ENCODE measurements at places on chromosomes 2 and 18.

- DNase-seq, result peak; percentile 45
Measured at GRCh38 chr2:219475697-219476651, 22.7 kb upstream of the GMPPA start.

- DNase-seq, result no peak
Measured at GRCh38 chr2:233966388-233966787, 49.2 kb downstream of the TRPM8 start.

DNA sequence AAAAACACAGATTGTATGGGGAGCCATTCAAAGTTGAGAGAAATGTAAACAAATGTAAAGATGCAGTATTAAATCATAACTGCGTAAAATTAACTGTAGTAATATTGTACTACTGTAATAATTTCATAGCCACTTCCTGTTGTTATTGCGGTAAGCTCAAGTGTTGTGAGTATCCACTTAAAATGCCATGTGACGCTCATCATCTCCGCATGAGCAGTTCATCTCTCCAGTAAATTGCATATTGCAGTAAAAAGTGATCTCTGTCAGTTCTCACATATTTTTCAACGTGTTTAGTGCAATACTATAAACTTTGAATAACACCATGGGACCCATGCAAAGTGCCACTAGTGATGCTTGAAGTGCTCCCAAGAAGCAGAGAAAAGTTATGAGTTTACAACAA lies 41.8 kb upstream of the SP3 start:
- no peak for DNase-seq

- no peak for DNase-seq
Measured at GRCh38 chr2:100119235-100119634, 23.2 kb downstream of the AFF3 start.

- no peak for DNase-seq
Measured at GRCh38 chr2:234976479-234977227, 24.8 kb downstream of the SH3BP4 start.

DNA sequence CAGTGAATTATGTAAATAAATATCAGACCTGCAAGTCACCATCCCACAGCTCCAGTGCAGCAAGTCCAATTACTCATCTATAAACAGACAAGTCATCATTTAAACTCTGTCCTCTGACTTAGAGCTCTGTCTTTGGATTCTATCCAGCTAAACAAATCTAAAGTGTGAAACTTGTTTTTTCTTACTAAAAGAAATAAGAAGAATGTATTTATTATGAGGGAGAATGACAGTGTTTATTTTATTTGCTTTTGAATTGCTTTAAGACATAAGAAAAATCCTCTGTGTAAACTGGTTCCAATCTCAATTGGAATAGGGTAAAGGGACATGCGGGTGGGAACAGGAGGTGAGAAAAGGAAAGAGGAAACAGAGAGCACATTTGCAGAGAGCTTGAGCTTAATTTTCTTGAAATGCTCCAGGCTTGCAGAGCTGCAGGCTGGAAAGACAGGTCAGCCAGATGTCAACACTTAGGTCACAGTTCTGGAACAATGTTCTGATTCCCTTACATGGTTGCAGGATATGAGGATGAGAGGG lies 355.8 kb downstream of the MEIS1 start:
- no peak for DNase-seq

GRCh38 chr2:231486851-231487596 lies 22.7 kb upstream of the NCL start:
- DNase-seq, result no peak

DNA sequence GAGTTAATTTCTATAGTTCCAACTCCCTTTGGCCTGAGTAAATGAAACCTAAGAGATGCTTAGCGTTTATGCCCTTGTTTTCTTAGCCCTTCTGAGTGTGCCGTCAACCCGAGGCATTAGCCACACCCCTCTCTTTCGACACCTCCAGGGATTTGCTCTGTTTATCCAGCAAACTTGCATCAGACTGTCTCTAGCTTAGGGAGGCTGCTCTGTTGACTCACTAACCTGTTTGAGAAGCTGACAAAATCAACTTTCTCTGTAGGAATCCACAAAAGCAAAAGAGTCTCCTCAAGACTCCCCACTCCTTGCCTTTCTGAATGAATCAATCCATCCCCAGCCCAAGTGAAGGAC lies 317.6 kb downstream of the TNS1 start:
- DNase-seq, result no peak

- DNase-seq, result no peak
Measured at GRCh38 chr2:218806346-218806978, 24.5 kb downstream of the CYP27A1 start.

- no peak for DNase-seq
Measured at GRCh38 chr18:326846-327245, 59.0 kb upstream of the THOC1 start.

DNA sequence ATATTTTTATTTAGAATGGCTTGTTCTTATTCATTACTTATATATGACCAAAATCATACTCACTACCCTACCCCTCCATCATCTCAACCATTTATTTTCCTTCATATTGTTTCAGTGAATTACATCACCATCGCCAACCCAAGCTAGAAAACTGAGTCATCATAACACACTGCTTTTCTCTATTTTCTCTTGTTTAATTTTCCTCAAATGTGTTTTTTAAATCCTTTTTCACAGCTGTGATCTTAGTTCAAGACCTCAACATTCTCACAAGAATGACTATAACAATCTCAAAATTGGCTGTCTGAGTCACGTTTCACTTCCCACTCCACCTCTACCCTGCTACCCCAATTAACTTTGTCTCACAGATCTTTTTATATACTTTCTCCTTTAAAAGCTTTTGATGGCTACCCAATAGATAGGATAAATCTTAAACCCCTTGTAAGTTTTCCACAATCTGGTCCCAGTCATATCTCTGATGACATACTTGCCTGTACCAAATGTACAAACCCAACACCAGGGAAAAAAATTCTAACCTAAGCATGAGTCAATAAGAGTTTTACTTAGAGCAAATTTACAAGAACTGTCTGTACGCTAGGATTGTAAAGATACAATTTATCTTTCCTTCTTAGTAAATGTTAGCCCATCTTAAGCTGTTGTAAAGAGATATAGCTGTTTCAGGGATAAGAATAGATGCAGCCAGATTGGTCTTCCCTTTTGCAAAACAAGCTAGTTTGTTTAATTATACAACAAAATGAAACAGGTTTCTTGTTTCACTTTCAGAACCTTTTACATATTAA lies 635.1 kb upstream of the SLC39A10 start:
- DNase-seq, result no peak

- DNase-seq, result no peak
Measured at GRCh38 chr2:191582355-191582754, 95.6 kb upstream of the NABP1 start.

- no peak for DNase-seq
Measured at GRCh38 chr2:136093583-136093982, 24.4 kb downstream of the CXCR4 start.

- DNase-seq, result no peak
Measured at GRCh38 chr2:181371782-181372645, 85.2 kb upstream of the ITGA4 start.

DNA sequence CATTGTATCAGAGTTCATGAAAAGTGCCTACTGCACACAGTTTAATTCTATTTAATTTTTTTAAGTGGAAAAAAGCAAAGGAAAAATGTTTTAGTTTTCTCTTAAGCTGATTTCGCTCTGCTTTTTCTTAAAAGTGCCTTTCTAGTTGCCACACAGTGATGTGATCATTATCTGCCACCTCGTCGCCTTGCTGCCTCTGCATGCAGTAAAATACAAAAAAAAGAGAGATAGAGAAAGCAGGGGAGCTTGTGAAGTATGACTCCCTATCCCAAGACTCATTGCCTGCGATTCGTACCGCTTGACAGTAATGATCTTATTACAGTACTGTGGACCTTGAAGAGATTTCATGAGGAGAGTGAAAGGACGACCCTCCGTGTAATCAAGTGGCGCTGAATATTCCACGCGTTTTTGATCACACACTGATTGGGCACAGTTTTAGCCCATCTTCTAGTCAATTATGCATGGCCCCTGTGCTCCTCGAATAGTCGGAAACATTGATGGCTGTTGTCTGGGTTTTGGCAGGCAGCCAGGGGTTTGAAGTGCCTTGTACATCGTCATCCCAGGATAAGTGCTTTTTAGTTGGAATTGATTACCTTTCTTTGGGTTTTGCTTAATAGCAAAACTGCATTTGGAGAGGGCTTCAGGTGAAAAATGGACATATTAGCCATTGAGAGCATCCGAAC lies 188.3 kb downstream of the GBX2 start:
- no peak for DNase-seq

- no peak for DNase-seq
Measured at GRCh38 chr2:191265311-191266170, 20.3 kb downstream of the MYO1B start.

GRCh38 chr2:118044103-118044716 lies 30.3 kb upstream of the CCDC93 start:
- DNase-seq, result no peak

DNA sequence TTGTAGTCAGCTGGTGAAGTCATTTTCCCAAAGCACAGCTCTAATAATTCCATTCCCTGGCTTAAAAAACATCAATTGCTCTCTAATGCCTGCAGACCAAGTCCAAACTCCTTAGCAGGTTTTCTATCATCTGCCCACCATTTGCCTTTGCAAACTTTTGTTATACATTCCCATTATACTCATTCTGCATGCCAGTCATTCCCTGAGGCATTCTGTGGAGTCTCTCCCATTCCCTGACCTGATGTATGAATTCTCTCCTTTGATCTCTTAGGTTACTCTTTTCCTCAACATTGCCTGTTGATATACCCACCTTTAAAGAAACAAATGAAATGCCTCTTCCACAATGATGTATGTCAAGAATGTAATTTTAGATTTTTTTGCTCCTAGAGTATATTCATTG lies 852.0 kb upstream of the FSHR start:
- no peak for DNase-seq

DNA sequence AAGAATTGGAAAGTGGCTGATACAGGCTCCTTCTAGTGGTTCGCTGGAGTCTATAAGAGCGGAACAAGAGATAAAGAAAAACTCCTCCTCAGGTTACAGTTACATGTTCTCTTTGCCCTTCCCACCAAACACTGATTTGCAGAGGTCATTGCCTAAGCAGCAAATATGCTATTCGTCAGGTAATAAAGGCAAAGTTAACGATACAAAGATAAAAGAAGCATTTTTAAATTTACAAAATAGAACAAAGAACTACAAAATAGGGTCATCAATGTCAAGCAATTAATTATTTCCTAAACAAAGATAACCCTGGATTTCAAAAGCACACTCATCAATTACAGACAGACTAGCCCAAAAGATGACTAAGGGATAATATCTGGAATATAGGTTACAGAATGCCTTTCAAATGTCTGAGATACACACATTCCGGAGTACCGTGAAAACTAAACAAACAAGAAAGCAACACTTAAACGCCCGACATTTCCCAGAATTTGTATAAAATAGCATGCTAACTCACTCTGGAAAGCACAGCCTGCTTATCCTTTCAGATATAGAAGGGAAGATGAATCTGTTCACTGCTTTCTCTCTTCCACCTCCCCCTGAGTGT lies 186.4 kb downstream of the MREG start:
- no peak for DNase-seq

- no peak for DNase-seq
Measured at GRCh38 chr2:71742953-71743601, 289.7 kb downstream of the DYSF start.

DNA sequence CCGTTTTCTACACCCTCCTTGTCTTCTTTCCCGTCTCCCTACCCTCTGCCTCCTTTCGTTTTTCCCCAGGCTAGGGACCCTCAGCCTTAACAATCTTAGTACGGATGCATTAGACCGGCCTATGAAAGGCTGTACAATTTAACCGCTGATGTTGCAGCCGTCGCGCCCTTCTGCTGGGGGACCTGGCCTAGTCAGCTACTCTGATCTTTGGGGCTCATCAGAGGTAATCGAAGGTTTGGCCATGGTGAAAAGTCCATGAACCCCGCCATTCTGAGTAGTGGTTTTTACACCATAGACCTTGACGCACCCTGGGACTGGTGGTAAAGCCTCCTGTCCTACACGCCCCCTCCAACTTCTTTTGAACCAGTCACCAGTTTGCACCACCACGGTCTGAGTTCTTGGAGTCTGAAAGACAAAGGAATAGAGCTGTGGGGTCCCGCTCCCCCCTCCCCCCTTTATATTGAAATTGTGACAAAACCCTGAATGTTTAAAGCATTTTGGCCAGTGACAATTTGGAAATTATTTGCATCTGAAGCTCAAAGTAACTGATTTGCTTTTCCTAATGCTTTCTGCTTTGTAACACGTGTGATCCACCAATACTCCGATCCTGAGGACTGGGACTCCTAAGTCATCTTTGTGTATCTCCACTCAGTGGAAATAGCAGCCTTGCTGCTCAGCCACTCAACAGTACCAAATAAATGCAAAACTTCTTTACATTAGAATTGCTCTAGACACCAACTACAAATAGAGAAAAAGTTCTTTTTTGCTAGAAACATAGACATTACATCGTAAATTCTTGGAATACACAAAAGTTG lies 642 bp upstream of the SRSF7 start:
- DNase-seq, result no peak

DNA sequence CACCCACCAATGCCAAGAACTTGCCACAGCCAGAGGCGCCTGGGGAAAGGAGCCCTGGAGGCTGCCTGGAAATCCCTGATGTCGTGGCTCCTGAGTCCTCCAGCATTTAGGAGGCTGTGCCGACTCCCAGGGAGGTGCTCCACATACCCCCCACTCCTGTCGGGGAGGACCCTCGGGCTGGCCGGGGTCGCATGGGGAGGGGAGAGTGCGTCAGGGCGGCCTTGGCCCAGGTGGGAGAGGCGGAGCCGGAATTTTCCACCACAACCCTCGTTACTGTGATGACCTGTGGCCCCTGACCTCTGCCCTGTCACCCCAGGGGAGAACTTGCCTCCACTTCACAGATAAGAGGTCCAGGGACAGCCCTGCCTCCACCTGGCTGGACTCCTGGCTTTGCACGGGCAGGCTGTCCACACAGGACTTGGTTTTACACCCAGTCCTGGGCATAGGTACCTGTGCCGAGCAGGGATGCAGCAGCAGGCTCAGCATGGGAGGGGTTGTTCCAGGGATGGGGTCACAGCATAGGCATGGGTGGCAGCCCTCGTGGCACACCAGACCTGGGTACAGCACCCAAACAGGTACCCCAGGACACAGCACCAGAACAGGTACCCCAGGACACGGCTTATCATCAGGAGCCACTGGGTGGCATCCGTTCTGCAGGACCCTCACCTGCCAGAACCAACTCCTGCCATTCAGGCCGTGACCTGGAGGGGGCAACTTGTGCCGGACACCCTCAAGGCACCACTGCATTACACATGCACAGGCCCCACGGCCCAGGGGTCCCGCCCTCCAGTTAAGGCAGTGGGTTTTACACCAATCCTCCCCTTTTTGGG lies 12.3 kb upstream of the AGXT start:
- DNase-seq, result no peak
